ENCODE measurements at places on chromosomes 2 and 18. TPM values are rescaled to one million over a fixed set of nuclear protein-coding genes. Genes with fewer than 3 reads are reported as not detected.

The REG3A gene
- not detected for total RNA-seq

The LIMS2 gene
- total RNA-seq: 9.5 TPM

The PPIG gene
- total RNA-seq: 67.9 TPM

The NT5C1B gene
- not detected for total RNA-seq

The CMPK2 gene
- total RNA-seq: 3.3 TPM

- H3K27me3 ChIP-seq: no peaks in the 10 kb centered on the region
- no peak overlapping the region for H3K27ac ChIP-seq
- no peak overlapping the region for H3K4me3 ChIP-seq
- DNase-seq: no peak
These were observed 37.4 kb downstream of the VAPA start for GRCh38 chr18:9951022-9951859.

DNA sequence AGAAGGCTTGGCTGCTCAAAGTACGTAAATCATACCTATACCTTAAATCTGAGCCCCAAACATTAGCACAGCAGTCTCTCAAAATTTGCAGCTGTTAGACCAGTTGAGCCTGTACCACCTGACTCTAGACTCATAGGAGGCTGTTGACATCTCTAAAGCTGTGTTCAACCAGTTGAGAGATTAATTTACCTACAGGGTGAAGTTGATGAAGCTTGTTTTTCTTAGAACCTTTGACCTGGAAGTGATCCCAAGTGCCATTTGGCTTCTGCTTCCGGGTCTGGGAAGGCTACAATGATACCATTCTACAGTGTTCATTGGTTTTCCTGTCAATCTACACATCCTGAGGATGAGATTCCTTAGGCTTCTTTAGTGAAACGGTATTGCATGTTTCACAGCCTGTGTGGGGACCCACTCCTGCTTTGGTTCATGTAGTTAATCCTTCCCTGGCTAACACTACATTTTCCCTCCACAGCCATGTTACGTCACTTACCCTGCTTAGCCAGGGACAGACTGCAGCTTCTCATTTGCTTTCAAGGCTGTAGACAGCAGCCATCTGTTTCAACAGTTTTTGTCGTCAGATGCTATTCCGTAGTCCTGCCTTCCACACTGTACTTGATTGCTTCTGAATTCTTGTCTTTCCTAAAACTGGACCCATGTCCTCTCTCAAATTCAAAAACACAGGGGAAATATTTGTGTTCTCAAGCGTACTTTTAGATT, 4.7 kb upstream of the IL1RL2 start:
- H3K4me1 ChIP-seq: no peaks in the 10 kb centered on the region
- H3K36me3 ChIP-seq: no peaks in the 10 kb centered on the region
- no peak for DNase-seq
- H3K27ac ChIP-seq: no peak overlapping the region
- H3K27me3 ChIP-seq: no peaks in the 10 kb centered on the region

DNA sequence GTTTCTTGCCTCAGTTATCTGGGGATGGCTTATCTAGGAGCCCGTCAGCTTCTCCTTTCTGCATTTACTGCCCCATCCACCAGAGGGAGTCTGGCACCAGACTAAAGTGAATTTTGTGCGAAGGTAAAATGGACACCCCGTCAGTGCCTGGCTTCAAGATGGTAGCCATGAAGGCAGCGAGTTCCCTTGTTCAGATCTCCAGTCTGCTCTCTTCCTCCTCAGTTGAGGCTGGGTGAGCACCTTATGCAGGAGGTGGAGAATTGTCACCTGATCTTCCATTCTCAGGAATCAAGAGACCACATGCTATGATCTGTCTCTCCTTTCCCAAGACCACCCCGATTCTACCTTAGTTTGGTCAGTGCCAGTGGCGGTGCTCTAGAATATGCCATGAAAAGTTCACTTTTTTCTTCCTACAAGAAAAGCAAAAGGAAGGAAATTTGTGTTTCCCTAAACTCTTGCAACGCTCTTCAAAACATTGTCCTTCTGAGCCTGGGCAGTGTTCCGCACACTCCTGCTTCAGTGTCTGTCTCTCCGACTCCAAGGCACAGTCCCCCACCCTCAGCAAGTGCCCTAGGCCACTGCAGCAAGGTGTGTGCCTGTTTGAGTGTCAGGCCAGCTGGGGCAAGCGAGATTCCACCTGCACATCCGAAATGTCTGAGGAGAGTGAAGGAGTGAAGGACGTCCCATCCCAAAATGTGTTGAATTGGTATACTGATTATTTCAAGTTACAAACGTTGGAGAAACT, 168.6 kb downstream of the SS18 start:
- no peak overlapping the region for H3K27ac ChIP-seq
- no peaks in the 10 kb centered on the region for H3K36me3 ChIP-seq
- H3K27me3 ChIP-seq: no peaks in the 10 kb centered on the region
- H3K4me3 ChIP-seq: no peak overlapping the region
- no peak for DNase-seq

DNA sequence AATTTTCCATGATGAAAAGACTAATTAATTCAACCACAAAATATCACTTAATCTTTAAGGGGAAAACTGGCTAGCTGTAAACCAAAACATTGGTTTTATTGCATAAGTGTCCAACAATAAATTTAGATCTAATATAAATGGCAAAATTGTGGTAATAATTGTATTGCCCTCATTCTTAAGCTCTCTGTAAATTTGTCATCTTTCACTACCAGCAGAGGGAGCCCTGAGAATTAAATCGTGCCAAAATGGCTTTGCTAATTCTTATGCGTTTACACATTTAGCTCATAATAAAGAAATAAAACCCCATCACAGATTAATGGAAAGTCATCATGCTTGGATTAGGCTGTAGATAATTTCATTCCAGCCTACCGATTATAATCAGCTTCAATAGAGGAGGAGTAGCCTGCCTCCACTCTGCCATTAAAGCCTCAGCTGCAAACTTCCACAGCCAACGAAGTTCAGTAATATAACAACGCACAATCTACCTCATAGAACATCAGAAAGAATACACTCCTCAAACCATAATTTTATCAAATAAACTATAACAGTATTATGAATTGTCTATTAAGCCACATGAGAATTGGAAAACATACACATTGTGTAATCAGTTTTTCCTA, 70.0 kb upstream of the ATP5MC3 start:
- no peak overlapping the region for H3K4me3 ChIP-seq
- H3K4me1 ChIP-seq: no peaks in the 10 kb centered on the region
- DNase-seq: no peak
- H3K27me3 ChIP-seq: no peaks in the 10 kb centered on the region
- no peaks in the 10 kb centered on the region for H3K36me3 ChIP-seq

GRCh38 chr2:28435241-28435640, 42.6 kb downstream of the FOSL2 start:
- DNase-seq: no peak
- H3K4me3 ChIP-seq: no peak overlapping the region
- no peaks in the 10 kb centered on the region for H3K27me3 ChIP-seq
- H3K4me1 ChIP-seq: peaks cover 5% of the 10 kb centered on the region
- peak overlapping the region; percentile 93 for H3K27ac ChIP-seq
- no peaks in the 10 kb centered on the region for H3K36me3 ChIP-seq

GRCh38 chr2:171383134-171383533, 50.7 kb downstream of the METTL8 start:
- H3K4me3 ChIP-seq: no peak overlapping the region
- no peaks in the 10 kb centered on the region for H3K36me3 ChIP-seq
- DNase-seq: no peak
- H3K27me3 ChIP-seq: no peaks in the 10 kb centered on the region
- no peak overlapping the region for H3K27ac ChIP-seq
- no peaks in the 10 kb centered on the region for H3K4me1 ChIP-seq

DNA sequence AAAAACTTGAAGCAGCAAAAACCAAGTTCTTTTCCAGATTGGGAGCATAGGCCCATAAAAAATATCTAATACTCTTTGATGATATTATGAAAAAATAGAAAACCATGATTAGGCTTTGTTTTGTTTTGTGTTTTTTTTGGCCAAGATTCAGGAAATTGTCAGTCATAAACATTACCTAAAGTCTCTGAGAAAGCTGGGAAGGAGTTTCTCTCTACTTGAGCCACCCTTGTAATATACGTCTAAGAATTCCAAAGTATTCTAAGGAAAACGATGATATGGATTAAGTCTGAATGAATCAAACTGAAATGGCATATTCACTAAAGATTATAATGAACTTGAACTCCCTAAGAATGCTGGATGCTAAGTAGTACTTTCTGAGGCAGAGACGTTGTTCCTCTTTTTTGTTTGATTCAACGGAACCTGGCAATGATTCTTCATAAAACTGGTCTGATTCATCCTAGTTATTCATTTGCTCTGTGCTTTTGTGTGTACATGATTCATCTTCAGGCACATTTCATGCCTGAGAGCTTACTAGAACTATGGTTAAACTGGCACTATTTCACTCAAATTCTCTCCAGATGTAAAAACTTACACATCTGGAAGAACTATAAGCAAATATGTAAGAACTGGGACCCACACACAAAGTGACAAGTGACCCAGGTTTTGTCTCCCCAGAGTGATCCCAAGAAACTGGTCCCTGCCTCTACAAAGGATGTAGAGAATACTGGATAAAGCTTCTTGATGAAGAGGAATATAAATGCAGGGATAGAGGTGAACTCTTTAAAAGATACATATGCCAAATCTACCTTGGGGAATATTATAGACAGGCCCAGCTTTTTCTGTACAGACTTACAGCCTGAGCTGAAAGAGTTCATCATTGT, 159.7 kb downstream of the DOCK10 start:
- no peak overlapping the region for H3K4me3 ChIP-seq
- no peak for DNase-seq
- H3K27ac ChIP-seq: no peak overlapping the region
- no peaks in the 10 kb centered on the region for H3K27me3 ChIP-seq

Measured in breast epithelium (tissue), 4 donors.